AG09309 (cell line): ENCODE measurements at places on chromosomes 7 and 10.
A peak's percentile ranks its signal among the peaks of the same experiment; 100 is the strongest.

DNA sequence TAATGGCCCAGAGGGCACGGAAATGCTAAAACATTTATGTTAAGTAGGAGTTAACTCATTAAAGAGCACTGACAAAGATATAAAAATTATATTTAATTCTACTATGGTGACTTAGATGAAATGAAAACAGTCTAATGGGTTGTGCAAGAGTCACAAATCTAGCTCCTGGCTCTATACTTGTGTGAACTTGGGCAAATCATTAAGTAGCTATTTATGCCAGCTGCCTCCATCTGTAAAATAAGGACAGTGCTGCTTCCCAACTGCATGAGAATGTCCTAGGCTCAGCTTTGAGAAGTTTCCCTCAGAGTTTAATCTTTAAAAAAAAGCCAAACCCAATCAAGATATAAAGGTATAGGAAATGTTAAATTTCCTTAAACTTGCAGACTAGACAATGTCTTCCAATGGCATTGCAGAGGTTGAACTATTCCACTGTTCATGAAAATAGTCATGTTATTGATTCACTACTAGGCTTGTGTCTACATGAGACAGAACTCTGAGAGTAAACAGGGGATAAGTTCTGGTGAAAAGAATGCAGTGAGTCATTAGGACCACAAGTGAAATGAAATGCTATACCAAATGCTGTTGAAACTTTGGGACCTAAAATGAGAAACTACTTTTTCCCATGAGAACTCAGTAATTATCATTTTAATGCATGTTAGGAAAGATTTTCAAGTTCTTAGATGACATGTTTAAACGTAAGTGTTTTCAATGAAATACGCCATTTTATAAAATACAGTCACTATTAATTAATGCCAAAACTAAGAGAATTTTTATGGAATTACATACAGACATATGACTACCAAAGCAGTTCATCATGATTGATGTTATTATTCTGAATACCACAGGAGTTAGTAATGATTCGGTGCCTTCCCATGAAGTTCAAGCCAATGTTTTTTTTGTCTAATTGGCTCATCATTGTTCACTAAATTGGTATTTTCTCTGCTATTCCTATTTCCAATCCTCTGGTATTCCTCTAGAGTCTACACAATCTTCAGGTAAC, 84.2 kb downstream of the CDK6 start:
- DNase-seq = peak; percentile 76

- DNase-seq = no peak
Observed at GRCh38 chr10:96124230-96125141, 5.6 kb upstream of the ZNF518A start.

GRCh38 chr7:77710861-77711260, 14.6 kb downstream of the RSBN1L start:
- DNase-seq = no peak

DNA sequence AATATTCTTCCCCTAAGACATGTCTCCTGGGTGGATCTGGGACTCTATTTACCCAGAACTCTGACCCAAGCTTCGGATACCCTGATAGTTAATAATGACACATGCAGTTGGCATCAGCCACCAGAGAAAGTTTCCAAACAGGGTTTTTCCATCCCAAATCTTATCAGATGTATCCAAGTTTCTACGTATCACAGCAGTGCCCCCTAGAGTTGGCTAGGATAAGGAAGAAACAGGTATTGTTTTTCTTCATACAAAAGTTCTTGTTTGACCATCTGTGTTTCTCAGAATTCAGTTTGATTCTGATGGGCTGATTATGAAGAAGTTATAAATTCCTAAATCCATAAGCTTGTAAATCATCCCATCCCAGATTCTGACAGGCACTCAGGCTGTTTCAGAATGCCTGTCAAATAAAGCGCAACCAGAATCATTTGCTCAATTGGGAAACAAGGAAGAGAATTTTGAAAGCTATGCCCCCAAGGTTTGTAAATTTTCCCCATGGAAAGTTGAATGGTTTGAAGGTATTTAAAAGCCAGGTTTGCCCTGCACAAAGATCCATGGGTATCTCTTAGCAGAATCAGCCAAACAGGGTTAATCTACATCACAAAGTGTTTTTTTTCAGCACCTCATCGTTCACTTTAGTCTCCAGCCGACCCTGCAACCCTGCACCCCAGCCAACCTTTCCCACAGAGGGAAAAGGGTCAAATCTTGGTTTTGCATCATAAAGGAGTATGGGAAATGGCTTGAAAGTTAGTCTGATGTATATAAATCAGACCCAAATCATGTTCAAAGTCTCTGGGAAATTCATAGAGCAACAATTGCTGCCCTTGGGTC, 47.4 kb downstream of the NRAP start:
- no peak for DNase-seq

- DNase-seq = no peak
Observed at GRCh38 chr7:78683566-78683965, 769.9 kb downstream of the MAGI2 start.

GRCh38 chr7:152081088-152081487, 55.6 kb downstream of the GALNT11 start:
- peak; percentile 5 for DNase-seq

DNA sequence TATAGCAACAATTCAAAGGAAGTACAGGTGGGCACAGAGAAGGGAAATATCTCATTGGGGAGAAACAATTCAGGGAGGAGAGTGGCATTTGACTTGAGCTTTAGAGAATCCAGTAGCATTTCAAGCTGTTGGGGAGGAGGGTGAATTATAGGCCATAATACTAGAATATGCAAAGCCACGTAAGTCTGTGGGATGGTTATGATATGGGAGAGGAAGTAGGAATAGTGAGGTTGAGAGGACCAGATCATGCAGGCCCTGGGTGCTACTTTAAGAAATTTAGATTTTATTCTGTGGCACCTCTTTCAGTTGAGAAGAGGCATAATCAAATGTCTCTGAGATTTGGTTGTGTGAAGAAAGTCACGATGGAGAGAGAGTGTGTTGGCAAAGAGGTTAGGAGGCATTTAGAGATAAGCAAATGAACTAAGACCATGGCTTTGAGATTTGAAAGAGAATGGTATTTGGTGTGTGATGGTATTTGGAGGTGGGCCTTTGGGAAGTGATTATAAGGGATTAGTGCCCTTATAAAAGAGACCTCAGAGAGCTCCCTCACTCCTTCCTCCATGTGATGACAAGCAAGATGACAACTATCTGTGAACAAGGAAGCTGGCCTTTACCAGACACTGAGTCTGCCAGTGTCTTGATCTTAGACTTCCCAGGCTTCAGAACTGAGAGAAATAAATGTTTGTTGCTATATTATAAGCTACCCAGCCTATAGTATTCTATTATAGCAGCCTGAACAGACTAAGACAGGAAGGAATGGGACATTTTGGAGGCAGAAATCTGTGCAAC, 15.1 kb downstream of the ADD3 start:
- no peak for DNase-seq
